ENCODE measurements at places on chromosomes 2 and 18.

GRCh38 chr2:104891145-104891544, 37.2 kb downstream of the POU3F3 start:
- no peak for DNase-seq

DNA sequence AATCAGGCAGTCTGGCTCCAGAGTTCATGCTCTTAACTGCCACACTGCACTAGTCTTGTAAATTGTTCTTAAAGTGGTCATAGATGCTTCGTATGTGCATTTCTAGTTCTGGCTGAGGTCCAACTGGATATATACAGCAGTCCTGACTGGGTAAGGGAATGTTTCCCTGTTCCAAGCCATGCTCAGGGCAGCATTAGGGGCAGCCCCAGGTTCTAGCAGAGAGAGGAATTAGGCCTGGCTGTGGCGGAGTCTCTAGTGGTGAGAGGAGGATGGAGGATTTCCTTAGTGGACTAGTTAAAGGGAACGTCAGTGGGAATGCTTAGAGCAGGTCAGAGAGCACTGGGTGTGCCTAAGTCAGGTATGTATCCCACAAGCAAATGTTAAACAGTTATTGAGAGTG, 28.0 kb downstream of the UBE2E3 start:
- DNase-seq = no peak

DNA sequence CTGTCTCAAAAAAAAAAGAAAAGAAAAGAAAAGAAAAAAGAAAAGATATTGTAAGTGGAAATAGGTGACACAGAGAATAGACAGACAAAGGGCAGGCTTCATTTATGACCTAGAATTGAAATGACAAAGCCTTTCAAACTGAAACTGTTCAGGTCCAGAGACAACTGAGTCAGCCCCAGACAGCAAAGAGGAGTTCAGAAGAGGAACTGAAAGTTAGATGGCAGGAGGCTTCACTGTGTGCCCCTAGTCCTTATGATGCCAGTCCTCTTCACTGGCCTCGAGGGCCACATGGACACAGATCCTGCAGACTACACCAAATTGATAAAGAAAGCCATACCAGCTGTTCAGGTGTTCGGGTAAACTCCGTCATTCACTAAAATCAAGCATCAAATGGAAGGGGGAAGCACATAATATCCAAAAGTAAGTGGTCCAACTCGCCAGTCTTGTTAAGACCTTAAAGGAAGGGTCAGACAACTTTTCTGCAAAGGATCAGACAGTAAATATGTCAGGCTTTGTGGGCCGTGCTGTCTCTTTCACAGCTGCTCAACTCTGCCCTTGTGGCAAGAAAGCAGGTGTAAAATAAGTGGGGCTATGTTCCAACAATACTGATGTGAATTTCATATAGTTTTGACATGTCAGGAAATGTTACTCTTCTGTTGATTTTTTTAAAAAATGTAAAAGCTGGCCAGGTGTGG, 231.9 kb upstream of the MGAT5 start:
- DNase-seq = no peak

- no peak for DNase-seq
Measured at GRCh38 chr18:13374096-13374467, 155.5 kb downstream of the LDLRAD4 start.

DNA sequence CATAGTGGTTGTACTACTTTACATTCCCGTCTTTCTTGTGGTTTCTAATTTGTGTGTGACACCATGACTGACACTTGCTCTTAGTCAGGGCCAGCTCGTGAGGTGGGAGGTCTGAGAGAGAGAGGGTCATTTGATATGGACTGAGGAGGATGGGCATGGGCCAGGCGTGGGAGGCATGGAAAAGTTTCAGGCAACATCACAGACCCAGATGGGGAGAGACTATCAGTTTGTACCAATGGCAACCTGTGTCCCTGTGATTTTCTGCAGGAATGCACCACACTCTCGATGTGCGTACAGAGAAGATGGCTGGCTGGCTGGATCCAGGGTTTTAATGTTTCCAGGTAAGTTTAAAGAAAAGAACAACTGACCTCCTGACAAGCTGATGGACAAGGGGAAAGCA, 273.6 kb downstream of the CYRIA start:
- DNase-seq = no peak

DNA sequence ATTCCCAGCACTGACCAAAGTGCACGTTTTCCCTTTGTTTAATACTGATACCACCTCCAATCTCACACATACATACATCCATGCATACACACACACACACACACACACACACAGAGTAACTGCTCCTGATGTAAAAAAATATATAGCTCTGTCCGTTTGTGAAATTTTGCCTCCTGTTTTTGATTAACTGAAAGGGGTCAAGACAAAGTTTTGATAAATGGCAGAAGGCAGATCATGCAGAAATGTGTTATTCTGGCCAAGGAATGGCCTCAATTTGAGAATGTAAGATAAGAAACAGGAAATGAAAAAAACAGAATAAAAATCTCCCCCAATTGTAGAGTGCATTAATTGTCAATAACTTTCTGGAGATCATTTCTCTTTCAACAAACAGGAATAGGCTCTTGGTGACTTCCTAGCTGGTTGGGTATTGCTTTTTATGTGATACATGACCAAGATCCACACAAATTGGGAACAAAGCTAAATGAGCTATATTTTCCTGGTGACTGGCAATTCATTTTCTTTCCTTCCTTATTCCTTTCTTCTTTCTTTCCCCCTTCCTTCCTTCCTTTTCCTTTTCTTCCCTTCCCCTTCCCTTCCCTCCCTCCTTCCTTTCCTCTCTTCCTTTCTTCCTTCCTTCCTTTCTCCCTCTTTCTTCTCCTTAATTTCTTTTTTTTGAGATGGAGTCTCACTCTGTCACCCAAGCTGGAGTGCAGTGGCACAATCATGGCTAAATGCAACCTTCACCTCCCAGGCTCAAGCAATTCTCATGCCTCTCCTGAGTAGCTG, 88.9 kb upstream of the PMAIP1 start:
- no peak for DNase-seq

GRCh38 chr2:15940661-15941480, 521 bp downstream of the MYCN start:
- DNase-seq = no peak

- DNase-seq = peak; percentile 35
Measured at GRCh38 chr2:111667542-111668273, 216.3 kb downstream of the ANAPC1 start.

DNA sequence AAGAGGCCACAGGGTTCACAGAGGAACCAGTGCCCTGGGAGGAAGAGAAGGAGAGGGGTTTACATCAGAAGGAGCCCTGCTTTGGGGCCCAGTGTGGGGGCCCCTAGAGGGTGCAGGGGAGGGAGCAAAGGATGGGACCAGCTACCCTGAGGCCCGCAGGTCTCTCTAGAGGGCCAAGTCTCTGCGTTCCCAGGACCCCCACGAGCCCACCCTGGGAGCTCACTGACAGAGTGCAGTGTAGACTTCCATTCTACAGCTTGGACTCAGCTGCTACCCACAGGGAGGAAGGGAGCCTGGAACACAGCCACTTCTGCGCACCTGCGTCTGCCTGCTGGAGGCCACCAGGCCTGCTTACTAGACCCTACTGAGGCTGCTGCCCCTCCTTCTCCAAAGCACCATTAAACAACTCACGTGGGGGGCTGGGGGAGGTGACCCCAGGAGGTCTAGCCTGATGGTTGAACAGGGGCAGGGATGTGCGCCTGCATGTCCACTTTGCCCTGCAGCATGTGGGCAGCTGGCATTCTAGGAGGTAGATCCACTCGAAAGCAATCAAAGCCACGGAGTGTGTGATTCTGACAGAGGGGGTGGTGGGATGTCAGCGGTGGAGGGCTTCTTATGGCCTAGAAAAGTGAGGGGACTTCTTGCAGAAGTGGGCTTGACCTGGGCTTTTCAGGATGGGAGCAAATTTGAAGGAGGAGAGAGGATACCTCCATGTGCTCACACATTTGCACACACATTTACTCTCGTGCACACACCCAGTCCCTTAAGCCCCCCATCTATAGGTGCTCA, 90.2 kb downstream of the ZFP36L2 start:
- DNase-seq = no peak

GRCh38 chr2:165562233-165562632, 92.7 kb downstream of the CSRNP3 start:
- DNase-seq = no peak

- DNase-seq = no peak
Measured at GRCh38 chr18:36518839-36519238, 221.3 kb downstream of the FHOD3 start.

DNA sequence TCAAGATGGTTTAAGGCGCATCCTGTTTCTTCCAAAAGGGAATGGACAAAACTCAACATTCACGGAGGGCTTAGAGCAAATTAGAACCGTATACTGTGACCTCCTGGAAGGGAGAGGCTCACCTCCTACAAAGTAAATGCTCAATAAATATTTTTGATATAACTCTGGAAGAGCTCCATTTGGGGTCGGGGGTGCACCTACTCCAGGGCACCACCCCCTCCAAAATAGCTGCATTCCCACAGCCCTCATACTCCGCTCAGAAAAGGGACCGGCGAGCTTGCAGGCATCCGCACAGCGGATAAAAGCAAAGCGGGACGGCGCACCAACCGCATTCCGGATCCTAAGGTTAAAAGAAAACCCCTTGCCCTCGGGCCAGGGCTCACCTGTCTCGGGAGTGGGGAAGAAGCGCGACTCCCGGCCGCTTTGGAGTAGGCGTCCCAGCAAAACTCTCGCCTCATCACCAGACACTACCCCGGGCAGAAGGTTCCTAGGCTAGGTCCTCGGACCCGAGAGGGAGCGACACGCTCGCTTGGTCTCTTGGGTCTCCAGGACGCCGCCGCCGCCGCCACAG, 378 bp downstream of the WDPCP start:
- DNase-seq = no peak

DNA sequence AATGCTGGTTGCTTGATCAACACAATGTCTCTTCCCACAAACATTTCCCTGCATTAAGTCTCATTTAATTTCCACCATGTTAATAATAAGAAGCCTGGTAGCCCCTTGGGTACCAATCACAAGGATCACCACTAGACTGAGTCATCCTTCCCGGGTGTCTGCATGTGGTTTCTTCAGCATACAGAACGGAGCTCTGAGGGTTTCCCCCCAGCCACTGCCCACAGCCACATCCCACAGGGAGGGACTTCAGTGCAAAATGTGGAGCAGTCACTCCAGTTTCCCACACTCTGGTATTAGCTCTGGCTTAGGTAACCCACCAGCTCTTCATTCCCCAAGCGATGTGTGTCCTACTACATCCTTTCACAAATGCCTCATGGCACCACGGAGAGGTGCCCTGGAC, 42.7 kb upstream of the POLE4 start:
- no peak for DNase-seq

- DNase-seq = no peak
Measured at GRCh38 chr2:189424961-189425360, 16.3 kb upstream of the WDR75 start.

- peak; percentile 78 for DNase-seq
Measured at GRCh38 chr2:68909793-68910674, 38.8 kb upstream of the BMP10 start.

GRCh38 chr2:150859162-150859561, 371.7 kb upstream of the RND3 start:
- DNase-seq = no peak

- no peak for DNase-seq
Measured at GRCh38 chr2:187462839-187463238, 14.8 kb upstream of the CALCRL start.

- DNase-seq = no peak
Measured at GRCh38 chr2:183037074-183037552, 1.1 kb downstream of the NCKAP1 start.

DNA sequence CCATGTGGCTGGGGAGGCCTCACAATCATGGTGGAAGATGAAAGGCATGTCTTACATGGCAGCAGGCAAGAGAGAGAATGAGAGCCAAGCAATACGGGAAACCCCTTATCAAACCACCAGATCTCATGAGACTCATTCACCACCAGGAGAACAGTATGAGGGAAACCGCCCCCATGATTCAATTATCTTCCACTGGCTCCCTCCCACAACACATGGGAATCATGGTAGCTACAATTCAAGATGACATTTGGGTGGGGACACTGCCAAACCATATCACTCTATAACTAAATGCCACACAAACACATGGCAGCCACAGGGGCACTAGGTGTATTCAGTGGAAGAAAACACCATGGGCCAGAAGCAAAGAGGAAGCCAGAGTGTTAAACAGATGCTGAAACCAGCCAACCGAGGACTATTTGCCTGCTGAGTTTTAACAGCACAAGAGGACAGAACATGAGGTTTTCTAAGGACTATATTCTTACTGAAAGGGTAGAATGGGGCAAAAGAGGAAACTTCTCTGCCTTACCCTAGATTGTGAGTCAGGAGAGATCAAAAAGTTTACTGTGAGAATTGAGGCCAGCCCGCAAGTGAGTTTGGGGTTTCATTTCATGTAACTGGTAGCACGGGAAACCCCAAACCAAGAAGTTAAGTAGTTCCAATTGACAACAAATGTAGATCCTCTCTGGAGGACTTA, 49.2 kb downstream of the SIGLEC15 start:
- no peak for DNase-seq

DNA sequence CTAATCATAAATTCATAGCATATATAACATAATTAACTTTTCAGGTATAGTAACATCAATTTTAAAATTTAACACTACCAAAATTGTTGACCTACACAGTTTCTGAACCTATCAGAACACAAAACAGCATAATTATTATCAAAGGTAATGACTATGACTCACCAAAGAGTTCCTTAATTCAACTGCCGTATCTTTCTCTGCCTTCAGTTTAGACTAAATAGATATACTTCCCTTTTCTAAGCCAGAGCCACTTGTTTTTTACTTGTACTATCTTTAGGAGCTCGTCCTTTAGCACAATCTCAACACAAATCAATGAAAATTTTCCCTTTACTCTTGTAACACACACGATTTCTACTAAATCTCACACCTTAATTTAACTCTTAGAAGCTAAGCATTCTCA, 54.4 kb downstream of the CCDC88A start:
- DNase-seq = no peak

DNA sequence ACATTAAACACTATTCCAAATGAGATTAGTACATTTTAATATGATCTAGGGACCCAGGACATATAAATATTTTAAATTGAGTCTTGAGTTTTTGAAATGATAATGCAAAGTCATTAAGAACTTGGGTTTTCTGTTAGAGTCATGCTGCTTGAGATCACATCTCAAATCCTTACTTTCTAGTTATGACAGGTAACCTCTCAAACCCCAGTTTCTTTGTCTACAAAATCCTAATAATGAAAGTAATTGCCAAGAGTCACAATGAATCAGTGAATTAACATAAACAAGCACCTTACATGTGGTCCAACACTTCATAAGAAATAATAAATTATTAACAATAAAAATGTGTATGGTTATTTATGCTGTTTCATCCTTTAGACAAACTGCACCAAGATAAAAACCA, 607.6 kb downstream of the LRP1B start:
- no peak for DNase-seq

DNA sequence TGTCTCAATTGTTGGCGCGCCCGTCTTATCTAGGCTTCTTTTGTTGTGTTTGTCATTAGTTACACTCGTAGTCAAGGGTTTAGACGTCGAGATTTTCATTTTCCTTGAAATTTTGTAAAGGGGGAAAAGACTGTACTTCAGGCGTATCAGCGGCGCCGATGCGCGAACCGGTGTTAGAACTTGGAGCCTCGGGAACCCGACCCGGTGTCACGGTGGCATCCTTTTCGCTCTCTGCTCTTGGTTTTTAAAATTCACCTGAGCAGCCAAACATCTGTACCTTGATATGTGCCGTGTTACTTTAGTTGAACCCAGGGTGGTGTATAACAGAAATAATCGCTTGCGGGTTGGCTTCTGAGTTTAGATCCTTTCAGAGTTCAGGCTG, 643 bp downstream of the RMC1 start:
- no peak for DNase-seq

All from mucosa of gallbladder (tissue), 1 donor.